ENCODE measurements at places on chromosomes 11 and 22.

GRCh38 chr22:24937114-24937513 is 9.4 kb downstream of the LHFPL7 start:
- no peak for DNase-seq

- no peak for DNase-seq
These were observed 94.4 kb upstream of the CHRM4 start for GRCh38 chr11:46485856-46486443.

GRCh38 chr11:86274999-86275398 is 27.0 kb upstream of the HIKESHI start:
- no peak for DNase-seq

DNA sequence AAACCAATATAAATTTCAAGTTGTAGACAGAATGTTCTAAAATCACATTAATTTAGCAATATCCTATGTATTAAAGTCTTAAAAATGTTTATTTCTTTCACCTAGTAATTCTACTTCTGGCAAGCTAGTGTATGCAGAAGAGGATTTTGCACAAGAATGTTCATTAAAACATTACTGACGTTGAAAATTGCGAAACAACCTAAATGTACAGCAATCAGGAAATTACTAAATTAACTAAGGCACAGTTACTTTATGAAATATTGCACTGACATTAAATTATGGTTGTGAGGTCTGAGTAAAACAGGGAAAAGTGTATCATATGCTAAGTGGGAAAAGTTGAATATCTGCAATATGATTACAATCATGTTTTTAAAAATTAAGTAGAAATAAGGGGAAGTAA is 4.1 kb downstream of the SLC36A4 start:
- DNase-seq = no peak

DNA sequence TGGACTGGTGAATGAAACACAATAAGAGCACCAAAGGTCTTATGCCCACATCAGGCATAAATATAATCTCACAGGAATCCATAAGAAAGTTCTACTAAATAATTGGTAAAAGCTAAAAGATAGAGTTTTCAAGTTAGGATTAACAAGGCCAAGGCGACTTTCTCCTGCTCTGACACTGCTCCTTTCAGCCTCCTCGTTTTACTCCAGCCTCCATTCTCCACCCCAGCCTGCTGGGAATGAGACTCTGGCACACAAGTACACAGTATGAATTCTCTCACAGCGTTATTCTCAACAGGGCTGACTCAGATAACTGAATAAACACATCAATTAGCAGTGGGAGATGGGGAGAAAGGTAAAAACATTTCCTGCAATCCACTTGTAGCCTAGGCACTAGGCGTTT is 94.9 kb downstream of the APOL5 start:
- no peak for DNase-seq

GRCh38 chr11:46288451-46288850 is 11.0 kb downstream of the CREB3L1 start:
- no peak for DNase-seq

DNA sequence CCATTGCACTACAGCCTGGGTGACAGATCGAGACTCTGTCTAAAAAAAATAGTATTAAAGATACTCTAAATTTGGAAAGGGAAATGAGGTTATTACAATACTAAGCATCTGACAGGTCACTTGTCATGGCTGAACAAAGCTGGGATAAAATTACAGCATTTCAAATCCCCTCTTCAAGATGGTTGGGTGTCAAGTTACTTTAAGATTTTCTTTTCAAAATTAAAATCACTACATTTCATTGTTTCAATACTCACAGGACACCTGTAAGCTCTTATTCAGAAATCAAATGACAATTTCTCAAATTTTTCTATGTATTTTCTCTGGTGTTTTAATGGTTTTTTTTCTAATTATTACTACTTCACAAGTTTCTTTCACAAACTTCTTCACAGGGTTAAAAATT is 5.7 kb downstream of the TAF1D start:
- DNase-seq = no peak

DNA sequence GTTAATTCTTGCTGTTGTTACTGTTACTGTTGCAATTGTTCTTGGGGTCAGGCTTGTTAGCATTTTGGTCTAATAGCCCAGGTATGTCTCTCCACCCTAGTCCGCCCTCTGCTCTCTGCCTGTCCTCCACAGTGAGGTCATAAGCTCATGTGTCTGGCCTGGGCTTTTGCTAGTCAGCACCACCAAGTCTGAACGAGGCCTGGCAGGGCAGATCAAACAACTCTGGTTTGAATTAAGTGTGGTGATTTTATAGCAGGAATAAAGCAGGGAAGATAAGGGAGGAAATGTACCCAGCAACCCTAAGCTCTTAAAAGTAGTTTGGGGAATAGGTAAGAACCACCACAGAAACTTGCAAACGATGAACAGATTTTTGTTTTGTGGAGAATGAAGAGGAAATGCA is 98.7 kb downstream of the ABTB2 start:
- no peak for DNase-seq

- no peak for DNase-seq
These were observed 11.9 kb downstream of the C11orf21 start for GRCh38 chr11:2289859-2290258.
